Stimulated activated CD4-positive, alpha-beta T cell treated with anti-CD3 and anti-CD28 coated beads, Interleukin-12 subunit alpha, Interleukin-12 subunit beta, amount 100 ng/mL, for 24 hours (primary cell): ENCODE measurements at places on chromosomes 11 and 22.

DNA sequence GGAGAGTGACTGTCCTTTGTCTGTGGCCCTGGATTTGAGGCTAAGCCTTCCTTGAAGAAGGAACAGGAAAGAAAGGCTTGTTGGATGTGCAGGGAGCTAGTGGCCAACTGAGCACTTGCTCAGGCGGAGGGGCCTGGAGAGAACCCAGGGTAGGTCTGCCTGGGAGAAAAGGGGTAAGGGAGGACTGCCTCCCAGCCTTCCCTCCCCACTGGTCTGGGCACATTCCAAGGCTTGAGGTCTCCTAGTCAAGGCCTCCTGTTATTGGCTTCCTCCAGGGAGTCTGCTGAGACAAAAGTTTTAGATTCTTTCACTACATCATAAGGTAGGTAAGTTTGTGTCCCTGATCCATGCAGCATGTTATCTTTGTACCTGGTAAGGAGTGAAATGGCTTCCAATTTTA is 15.2 kb downstream of the KCNQ1OT1 start:
- DNase-seq: no peak

GRCh38 chr11:80655834-80656233 is 1215.0 kb upstream of the TENM4 start:
- no peak for DNase-seq

GRCh38 chr22:28799606-28800307 is 612 bp downstream of the XBP1 start:
- DNase-seq: no peak

- no peak for DNase-seq
Observed at GRCh38 chr11:81496601-81497000, 1237.1 kb downstream of the FAM181B start.

DNA sequence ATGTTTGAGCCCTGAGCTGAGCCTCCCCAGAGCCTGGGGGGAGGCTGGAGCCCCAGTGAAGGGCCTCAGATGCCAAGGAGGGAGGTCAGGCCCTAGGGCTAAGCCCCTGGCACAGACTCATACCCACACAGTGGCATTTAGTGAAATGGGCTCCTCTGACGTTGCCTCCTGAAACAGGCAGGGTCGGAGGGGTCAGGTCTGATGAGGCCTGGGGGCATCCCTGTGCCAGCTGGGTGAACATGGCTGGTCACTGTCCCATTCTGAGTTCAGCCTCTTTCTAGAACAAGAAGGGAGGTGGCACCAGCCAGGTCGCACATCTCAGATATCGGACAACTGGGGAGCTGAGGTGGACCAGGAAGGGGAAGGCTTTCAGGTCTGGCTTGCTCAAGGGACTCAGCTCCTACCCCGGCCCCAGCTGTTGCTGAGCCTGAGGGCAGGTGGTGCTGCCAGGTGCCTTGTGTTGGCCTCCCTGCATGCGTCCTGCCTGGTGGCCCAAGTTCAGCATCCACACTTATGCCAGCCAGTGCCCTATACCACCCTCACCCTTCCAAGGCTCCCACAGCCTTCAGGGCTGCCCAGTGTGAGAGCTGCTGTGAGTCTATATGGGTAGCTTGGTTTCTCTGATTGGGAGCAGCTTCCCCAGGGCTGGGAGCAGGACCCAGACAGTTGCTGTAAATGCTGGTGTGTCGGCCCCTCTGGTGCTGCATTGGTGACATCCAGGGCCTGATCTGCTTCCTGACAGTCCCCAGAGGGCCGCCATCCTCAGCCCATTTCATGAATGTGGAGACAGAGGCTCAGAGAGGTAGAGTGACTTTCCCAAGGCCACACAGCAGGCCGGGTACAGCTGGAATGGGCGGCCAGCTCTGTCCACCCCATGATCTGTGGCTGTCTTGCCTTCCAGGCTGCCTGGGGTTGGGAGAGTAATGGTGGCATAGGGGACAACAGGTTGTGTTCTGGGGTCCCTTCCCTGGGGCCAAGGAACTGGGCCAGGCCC is 32.8 kb upstream of the PPARA start:
- no peak for DNase-seq

- no peak for DNase-seq
Observed at GRCh38 chr22:19361501-19362103, 69.9 kb downstream of the HIRA start.

DNA sequence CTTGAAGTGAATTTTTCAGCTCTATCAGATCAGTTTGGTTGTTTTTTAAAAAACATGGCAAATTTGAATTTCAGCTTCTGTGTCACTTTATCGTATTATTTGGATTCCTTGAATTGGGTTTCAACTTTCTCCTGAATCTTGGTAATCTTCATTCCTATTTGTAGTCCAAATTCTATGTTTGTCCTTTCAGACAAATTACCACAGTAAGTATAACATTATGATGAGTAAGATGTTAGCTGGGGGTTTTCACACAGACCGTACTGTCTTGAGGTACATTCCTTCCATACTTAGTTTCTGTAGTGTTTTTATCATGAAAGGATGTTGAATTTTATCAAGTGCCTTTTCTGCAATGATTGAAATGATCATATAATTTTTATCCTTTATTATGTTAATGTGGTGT is 28.0 kb downstream of the OR5B17 start:
- no peak for DNase-seq

DNA sequence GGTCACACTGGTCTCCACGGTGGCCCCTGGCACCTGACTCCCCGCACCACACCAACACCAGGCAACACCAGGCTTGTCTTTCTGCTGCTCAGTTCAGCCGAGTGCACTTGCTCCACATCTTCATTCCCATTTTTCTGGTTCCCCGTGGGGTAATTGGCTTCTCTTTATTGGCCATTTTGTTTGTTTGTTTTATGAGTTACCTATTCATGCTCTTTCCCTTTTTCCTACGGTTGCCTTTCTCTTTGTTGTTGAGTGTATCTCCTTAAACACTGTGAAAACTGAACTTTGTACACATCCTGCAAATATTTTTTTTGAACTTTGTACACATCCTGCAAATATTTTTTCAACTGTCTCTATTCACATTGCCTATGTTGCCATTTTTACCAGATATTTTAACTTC is 834.0 kb downstream of the BRD1 start:
- no peak for DNase-seq

DNA sequence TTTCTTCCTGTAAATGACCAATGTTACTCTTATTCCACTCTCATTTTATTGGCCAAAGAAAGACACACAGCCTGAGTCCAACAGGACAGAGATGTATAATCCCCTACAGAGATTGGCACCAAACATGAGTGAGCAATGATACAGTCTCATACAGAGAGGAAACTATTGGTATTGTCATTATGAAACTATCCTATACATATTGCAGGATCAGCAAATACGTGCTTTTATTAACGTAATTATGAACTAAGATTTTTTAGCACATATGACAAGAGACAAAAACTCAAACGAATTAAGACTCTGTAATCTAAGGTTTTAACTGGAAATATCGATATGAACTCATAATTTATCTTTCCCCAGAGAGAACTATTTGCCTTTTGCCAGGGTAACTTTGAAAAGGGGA is 99.3 kb upstream of the LDLRAD3 start:
- no peak for DNase-seq

GRCh38 chr22:30423301-30423958 is 2.1 kb upstream of the MTFP1 start:
- DNase-seq: peak; percentile 50

GRCh38 chr22:43110927-43111623 is 525 bp downstream of the BIK start:
- DNase-seq: no peak

- DNase-seq: no peak
Observed at GRCh38 chr11:95229199-95229992, 1.6 kb downstream of the SESN3 start.

DNA sequence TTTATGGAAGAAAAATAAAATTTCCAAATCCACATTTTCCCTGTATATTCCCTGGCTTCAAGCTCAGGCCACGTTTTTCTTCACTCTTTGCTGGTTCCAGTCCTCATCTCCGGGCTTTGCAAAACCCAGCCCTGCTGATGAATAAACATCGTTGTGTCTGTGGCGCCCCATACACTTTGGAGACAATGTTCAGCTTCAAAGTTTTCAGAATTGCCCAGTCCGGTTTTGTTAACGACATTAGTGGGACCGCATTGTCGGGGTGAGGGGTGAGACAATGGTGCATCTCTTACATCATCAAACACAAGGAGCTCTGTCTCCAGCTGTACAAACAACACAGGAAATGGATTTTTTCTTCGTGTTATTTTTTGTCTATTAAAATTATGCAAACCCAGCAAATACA is 53.4 kb upstream of the HTATIP2 start:
- DNase-seq: no peak

GRCh38 chr11:90208857-90209256 is 14.0 kb downstream of the CHORDC1 start:
- DNase-seq: no peak

GRCh38 chr22:19492504-19493174 is 12.9 kb downstream of the CDC45 start:
- DNase-seq: no peak

GRCh38 chr22:23404689-23405365 is 175.3 kb downstream of the IGLL1 start:
- DNase-seq: no peak

GRCh38 chr22:35913925-35914324 is 114.7 kb downstream of the RBFOX2 start:
- no peak for DNase-seq

GRCh38 chr11:115539844-115540243 is 35.6 kb upstream of the CADM1 start:
- no peak for DNase-seq

GRCh38 chr11:13577881-13578280 is 82.1 kb upstream of the PTH start:
- no peak for DNase-seq

DNA sequence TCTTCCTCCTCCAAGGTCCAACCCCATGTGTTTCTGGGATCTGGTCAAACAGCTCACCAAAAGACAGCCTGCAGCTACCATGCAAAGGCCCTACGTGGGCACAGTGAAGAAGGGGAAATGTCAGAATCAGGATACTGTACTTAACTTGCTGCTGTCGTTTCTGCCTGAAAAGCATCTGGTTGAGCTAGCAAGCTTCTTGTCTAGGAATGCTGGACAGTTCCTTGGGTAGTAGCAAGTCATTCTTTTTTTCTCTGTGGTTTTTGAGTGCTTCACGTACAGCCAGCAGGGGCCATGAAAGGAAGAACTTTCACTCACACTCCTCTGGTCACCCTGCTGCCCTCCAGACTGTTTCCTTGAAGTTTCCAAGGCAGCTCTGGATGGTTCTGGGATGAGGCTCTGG is 24.7 kb downstream of the RCOR2 start:
- DNase-seq: no peak

GRCh38 chr22:50218153-50218995 is 17.6 kb downstream of the SELENOO start:
- DNase-seq: no peak

- no peak for DNase-seq
Observed at GRCh38 chr11:36408498-36409136, 101.5 kb downstream of the TRAF6 start.

DNA sequence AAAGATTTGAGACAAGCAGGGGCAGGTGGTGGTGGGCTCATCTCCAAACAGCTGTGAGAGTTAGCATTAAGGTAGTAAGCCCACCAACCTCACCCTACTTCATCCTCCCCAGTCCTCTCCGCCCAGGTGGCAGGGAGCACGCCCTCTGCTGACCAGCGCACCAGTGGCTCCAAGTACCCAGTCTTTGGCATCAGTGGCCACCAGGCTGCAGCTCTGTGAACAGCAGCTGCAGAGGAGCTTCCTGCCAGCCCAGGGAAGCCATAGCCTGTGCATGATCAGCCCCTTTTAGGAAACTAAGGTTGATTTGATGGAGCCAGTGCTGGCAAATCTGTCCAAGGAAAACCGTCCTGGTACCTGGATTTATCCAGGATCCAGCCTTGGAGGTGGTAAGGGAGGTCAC is 21.7 kb downstream of the CAVIN3 start:
- DNase-seq: no peak

- peak; percentile 40 for DNase-seq
Observed at GRCh38 chr11:47565340-47566148, at the start of gene PTPMT1. TSS of gene PTPMT1 (plus strand) at chr11:47565599. CDS start at chr11:47565623, 24 bp downstream.
